ENCODE measurements at places on chromosomes 1 and 21.

DNA sequence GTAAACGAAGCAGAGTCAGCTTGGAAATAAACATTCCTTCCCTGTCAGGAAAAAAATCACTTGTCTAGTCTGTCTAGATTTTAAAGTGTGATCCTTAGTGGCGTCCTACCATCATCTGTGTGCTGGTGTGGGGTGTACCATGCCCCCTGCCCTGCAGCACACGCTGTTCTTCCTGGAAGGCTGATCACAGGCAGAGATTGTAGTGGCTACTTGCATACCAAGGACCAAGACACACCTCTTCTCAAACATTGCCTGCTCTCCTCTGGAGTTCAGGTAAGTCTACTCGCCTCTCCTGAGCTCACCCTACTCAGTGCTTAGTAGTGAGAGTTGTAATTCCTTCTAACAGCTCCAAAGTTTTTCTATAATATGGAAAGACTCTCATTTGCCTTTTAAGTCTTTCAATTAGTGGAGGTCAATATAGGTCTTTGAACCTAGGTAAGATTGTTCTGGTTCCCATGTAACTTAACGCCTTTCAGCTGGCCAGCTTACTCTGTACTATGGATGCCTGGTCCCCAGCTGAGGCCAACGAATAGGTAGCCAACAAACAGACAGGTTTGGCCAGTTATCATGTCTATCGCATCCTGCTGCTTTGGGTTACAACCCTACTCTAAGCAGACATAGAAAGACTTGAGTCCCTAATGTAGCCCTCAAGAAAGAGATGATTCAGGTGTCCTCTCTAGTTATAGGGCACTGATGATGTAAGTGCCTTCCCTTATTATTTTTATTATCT lies 55.4 kb downstream of the XCL1 start:
- no peak for DNase-seq

GRCh38 chr21:34186109-34186719 lies 112.8 kb downstream of the MRPS6 start:
- DNase-seq: no peak

GRCh38 chr1:40301066-40301465 lies 16.0 kb downstream of the COL9A2 start:
- no peak for DNase-seq

- DNase-seq: no peak
These were observed 10.7 kb upstream of the OTUD7B start for GRCh38 chr1:150021191-150021694.

Data from activated CD4-positive, alpha-beta T cell treated with anti-CD3 and anti-CD28 coated beads, Interleukin-10, Interleukin-2, amounts not matched to agents 100 ng/mL and 50 ng/mL, durations not matched to agents 16 hours and 8 hours (primary cell).